K562 (cell line): ENCODE measurements at places on chromosomes 6 and 20. TPM values are rescaled to one million over a fixed set of nuclear protein-coding genes. Genes with fewer than 3 reads are reported as not detected.

The PRRT1 gene
- 1.9 and 3.0 TPM in 2 replicates for total RNA-seq

The RAET1G gene
- total RNA-seq, result not detected in 2 replicates

The SLC22A2 gene
- total RNA-seq, result not detected in 2 replicates

The NFATC2 gene
- total RNA-seq, result 11.2 and 11.3 TPM in 2 replicates

The ADTRP gene
- total RNA-seq, result 11.7 and 12.3 TPM in 2 replicates
